ENCODE measurements at places on chromosomes 16 and 17.

- DNase-seq: no peak
Measured at GRCh38 chr16:11389631-11390565, 44.6 kb downstream of the RMI2 start.

DNA sequence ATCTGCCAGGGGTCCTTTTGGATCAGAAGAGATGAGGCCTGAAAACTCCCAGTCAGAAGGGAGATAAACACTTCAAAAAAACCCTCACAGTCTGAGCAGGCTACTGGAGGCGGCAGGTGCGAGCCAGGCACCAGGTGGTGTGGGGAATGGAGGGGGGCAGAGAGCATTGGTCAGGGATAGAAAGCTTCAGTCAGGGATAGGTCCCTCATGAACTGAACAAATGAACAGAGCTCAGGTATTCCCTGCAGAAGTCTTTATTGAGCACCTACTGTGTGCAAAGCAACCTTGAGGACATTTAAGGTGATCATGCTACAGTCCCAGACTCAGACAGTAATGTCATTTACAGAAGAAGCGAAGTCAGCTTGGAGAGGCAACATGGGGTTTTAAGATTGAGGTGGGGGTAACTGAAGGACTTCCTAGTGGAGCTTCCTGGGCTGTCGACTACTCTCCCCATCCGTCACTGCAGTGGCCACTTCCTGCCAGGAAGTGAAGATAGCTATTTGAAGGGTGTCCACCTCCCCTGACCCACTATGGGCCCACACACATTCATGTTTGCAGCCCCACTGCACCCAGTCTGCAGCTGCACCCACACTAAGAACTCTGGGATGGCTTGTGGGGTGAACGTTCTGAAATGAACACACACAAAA lies 3.2 kb downstream of the KIFC3 start:
- no peak for DNase-seq

DNA sequence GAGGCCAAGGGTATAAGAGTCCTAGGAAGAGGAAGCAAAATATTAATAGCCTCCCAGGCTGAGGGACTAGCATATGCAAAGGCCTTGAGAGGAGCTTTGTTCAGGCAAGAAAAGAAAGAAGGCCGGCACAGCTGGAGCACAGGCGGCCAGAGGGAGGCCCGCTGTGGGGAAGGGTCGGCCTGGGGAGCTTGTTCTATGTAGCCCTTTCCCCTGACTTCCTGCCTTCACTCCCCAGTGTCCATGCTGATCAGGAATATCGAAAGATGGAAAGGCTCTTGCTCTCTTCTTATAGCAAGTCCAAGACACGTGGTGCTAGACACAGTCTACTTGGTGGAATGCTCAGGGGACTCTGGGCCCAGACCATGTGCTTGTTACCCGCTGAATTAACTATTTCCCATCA lies 27.4 kb upstream of the HAS3 start:
- DNase-seq: no peak

GRCh38 chr17:82692268-82692667 lies 6.2 kb downstream of the RAB40B start:
- DNase-seq: no peak

DNA sequence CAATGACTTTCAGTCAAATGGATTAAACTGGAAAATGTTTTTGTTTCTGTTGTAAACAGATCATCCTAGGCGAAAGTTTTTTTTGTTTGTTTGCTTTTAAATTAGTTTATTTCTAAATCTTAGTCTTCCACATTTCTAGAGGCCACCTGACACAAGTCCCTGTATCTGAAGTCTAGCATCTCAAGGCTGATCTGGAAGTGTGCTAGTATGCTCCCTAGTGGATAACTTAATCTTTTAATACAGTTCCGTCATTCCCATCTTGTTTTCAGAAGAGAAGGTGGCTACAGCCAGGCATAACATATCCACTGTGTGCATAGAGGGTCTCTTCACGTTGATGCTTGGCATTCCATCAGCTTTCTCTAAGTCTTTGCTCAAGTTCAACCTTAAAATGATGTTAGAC lies 7.6 kb downstream of the IFT20 start:
- no peak for DNase-seq

- no peak for DNase-seq
Measured at GRCh38 chr16:12773221-12773620, 30.5 kb downstream of the CPPED1 start.

DNA sequence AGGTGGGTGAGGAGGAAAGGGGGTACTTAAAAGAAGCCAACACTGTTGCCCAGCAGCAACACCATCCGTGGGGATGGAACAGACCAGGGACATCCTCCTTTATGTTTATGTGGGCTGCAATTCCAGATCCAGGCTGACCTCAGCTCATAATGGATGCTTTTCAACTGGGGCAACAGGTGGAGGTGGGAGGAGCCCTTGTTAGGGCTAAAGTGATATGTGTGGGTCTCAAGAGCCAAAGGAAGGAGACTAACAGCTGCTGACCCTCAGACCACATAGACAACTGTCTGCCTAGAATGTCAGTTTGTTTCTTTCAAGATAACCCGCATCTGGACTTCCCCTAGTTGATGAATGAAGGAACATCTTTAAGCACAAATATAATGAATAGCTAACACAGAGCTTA lies 2.0 kb upstream of the INPP5K start:
- no peak for DNase-seq
